ENCODE measurements at places on chromosomes 5 and 9. TPM values are rescaled to one million over a fixed set of nuclear protein-coding genes. Genes with fewer than 3 reads are reported as not detected.

The PSAT1 gene
- total RNA-seq = 0.53 TPM

The GABRA1 gene
- not detected for total RNA-seq

The TOR4A gene
- total RNA-seq = 2.1 TPM

DNA sequence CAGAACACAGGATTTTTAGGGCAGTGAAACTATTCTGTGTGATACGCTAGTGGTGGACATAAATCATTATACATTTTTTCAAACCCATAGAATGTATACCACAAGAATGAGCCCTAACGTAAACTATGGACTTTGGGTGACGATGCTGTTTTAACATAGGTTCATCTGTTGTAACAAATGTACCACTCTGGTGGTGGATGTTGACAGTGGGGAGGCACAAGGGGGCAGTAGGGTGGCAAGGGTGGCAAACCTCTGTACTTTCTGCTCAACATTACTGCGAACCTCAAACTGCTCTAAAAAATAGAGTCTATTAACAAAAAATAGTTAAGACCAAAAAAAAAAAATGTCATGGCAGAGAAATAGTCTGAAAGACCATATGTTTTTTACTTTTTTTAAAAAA, 9.1 kb upstream of the MVB12B start:
- peak; percentile 65 for DNase-seq
- H3K4me1 ChIP-seq = no peaks in the 10 kb centered on the region
- H3K4me3 ChIP-seq = no peak overlapping the region
- H3K36me3 ChIP-seq = no peaks in the 10 kb centered on the region
- H3K27me3 ChIP-seq = no peaks in the 10 kb centered on the region

- H3K4me3 ChIP-seq = no peak overlapping the region
- DNase-seq = no peak
- no peak overlapping the region for H3K27ac ChIP-seq
- H3K27me3 ChIP-seq = no peaks in the 10 kb centered on the region
- H3K4me1 ChIP-seq = no peaks in the 10 kb centered on the region
- H3K36me3 ChIP-seq = no peaks in the 10 kb centered on the region
Observed at GRCh38 chr9:133710661-133711427, 27.3 kb downstream of the SARDH start.

- H3K27ac ChIP-seq = no peak overlapping the region
- H3K36me3 ChIP-seq = no peaks in the 10 kb centered on the region
- peaks cover 62% of the 10 kb centered on the region for H3K4me1 ChIP-seq
- no peak for DNase-seq
Observed at GRCh38 chr5:146209714-146210113, 6.3 kb downstream of the RBM27 start.

The HDHD3 gene
- total RNA-seq = 7.3 TPM

DNA sequence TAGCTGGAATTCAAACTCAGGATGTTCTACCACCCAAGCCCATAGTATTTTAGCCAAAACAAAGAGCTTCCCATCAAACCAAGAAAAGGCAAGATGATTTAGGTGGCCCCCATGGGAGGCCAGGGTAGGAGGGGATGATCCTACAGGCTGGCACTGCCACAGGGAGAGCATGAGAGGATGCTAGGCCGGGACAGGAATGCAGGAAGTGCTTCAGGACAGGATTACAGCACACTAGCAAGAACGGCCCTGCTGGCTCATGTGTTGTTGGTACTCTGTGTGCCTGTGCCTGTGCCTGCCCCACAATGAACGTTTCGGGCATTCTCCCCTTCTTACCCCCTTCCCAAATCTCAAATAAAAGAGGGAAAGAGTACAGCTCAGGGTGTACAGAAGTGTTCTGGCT, 110.7 kb upstream of the TRIM32 start:
- H3K4me3 ChIP-seq = no peak overlapping the region
- H3K27me3 ChIP-seq = no peaks in the 10 kb centered on the region
- DNase-seq = no peak
- no peak overlapping the region for H3K27ac ChIP-seq

DNA sequence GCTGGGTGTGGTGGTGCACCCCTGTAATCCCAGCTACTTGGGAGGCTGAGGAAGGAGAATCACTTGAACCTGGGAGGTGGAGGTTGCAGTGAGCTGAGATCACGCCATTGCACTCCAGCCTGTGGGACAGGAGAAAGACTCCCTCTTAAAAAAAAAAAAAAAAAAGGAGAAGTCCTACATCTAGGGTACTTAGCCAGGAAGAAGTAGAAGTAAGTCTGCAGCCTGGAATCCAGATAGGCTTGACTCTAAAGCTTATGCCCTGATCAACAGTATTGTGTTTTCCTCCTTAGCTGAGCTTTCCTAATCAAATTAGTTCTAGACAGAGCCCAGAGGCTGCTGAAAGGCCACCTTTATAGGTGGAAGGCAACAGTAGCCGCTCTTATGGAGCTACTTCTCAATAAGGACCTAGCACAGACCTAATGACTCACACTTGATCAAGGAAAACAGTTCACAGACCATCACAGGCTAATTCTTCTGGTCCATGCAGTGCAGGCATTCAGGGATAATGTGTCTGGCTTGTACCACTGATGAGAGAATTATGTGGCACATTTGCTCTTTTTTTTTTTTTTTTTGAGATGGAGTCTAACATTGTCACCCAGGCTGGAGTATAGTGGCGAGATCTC, 105.5 kb upstream of the KLF4 start:
- no peak for DNase-seq
- no peak overlapping the region for H3K4me3 ChIP-seq
- H3K36me3 ChIP-seq = no peaks in the 10 kb centered on the region
- no peaks in the 10 kb centered on the region for H3K27me3 ChIP-seq
- H3K4me1 ChIP-seq = no peaks in the 10 kb centered on the region
- no peak overlapping the region for H3K27ac ChIP-seq

The TLX3 gene
- not detected for total RNA-seq

The NUP214 gene
- 20.1 TPM for total RNA-seq

The ANKRD31 gene
- total RNA-seq = not detected

- no peak overlapping the region for H3K4me3 ChIP-seq
- peaks cover 13% of the 10 kb centered on the region for H3K36me3 ChIP-seq
- DNase-seq = no peak
- no peaks in the 10 kb centered on the region for H3K27me3 ChIP-seq
- H3K4me1 ChIP-seq = no peaks in the 10 kb centered on the region
Observed at GRCh38 chr9:128643519-128644300, 12.9 kb downstream of the DYNC2I2 start.

The NR5A1 gene
- not detected for total RNA-seq

All from psoas muscle (tissue), 8 donors.